Activated CD4-positive, alpha-beta T cell treated with anti-CD3 and anti-CD28 coated beads, Interleukin-2, amount 10 ng/mL, durations not matched to agents 7 days and 5 days (primary cell): ENCODE measurements at places on chromosomes 7 and 10. TPM values are rescaled to one million over a fixed set of nuclear protein-coding genes. Genes with fewer than 3 reads are reported as not detected.

Gene PLEKHS1
- 0.15 TPM for total RNA-seq

Gene DYDC2
- total RNA-seq: not detected

Gene CALML3
- total RNA-seq: not detected

Gene GPR158
- total RNA-seq: not detected

Gene SORBS1
- total RNA-seq: 0.74 TPM

Gene PVRIG
- total RNA-seq: 66.6 TPM

Gene GOT1
- total RNA-seq: 26.1 TPM

Gene FFAR4
- not detected for total RNA-seq

Gene DOCK1
- not detected for total RNA-seq

Gene CACNA2D1
- total RNA-seq: not detected

Gene PRPS1L1
- total RNA-seq: not detected

Gene TAS2R4
- 1.1 TPM for total RNA-seq

Gene OR2A5
- not detected for total RNA-seq

Gene TSPAN33
- 2.8 TPM for total RNA-seq

Gene FGFBP3
- 1.4 TPM for total RNA-seq

Gene ARPC1A
- 51.9 TPM for total RNA-seq

Gene PNLIPRP3
- not detected for total RNA-seq

Gene SAMD9
- 67.3 TPM for total RNA-seq

Gene GPNMB
- not detected for total RNA-seq

Gene UCN3
- total RNA-seq: not detected

Gene SFTPA2
- not detected for total RNA-seq

Gene NPY4R
- total RNA-seq: not detected

Gene NRCAM
- 0.46 TPM for total RNA-seq

Gene UPK3BL1
- not detected for total RNA-seq

Gene INA
- 0.10 TPM for total RNA-seq

Gene ADAP1
- total RNA-seq: 12.4 TPM

Gene SLC37A3
- total RNA-seq: 24.9 TPM

Gene EPC1
- total RNA-seq: 54.2 TPM

Gene NAT16
- total RNA-seq: not detected

Gene WDR11
- 40.7 TPM for total RNA-seq

Gene TMEM26
- not detected for total RNA-seq
